ENCODE measurements at places on chromosomes 12 and 14.

GRCh38 chr12:114401328-114402083, 4.4 kb downstream of the TBX5 start:
- no peak for DNase-seq

- DNase-seq = no peak
Measured at GRCh38 chr14:34043627-34044372, 92.9 kb upstream of the EGLN3 start.

GRCh38 chr12:29316752-29317151, 64.2 kb downstream of the ERGIC2 start:
- DNase-seq = no peak

GRCh38 chr14:22488522-22489243, 100.3 kb downstream of the DAD1 start:
- no peak for DNase-seq

DNA sequence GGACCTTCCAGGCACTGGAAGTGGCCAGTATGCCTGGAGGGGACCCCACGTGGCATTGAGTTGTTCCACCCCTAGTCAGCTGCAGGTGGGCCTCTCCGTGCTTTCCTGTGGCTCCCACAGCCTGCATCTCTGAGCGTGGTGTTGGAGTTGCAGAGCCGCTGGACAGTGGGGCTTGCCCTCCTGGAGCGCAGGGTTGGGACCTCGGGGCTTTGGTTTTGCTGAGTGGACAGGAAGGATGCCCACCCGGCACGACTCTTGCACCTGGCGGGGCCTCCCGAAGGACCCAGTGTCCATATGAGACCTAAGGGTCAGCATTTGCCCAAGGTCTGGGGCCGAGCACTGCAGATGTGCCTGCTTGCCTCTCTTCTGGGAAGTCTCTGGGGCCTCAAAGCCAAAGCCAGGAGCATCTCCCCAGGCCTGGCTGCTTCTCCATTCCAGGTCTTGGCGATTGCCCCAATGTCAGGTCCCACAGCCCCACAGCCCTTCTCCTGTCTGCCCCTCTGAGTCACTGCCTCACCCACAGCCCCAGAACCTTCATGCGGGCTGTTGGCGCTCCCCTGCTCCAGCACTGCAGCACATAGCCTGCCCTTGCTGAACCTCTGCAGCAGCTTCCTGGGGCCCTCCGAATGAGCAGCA, 1.5 kb downstream of the PACS2 start:
- DNase-seq = no peak

DNA sequence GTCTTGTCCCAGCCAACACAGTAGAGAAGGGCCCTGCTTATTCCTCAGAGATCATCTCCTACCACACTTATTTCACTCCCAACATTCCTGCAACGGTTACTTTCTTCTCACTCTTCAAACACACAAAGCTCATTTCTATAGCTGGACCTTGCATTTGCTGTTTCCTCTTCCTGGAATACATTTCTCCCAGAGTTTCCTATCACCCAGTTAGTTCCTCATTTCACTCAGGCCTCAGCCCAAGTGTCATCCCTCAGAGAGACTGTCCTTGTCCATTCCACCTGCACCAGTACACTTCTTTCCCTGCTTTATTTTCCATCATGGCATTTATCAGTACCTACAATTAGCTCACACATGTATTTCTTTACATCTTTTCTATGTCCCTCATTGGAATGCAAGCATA, 14.7 kb upstream of the STK38L start:
- no peak for DNase-seq
